Urinary bladder (tissue), 4 donors: ENCODE measurements at places on chromosomes 5 and 9. TPM values are rescaled to one million over a fixed set of nuclear protein-coding genes. Genes with fewer than 3 reads are reported as not detected.

ENDOG gene
- total RNA-seq: 6.4 TPM

DNA sequence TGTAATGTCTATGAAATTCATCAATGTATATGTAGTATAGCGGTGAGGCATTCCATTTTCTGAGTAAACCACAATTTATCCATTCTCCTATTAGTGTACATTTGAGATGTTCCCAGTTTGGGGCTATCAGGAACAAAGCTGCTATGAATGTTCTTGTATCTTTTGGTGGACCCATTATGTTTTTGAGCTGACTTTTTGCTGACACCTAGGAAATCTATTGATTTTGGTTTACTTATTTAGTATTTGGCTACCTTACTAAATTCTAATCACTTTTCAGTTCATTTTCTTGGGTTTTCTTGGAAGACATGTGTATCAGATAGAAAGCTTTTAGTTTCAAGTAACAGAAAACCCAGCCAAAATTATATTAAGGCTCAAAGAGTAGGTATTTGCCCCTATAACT lies 13.7 kb downstream of the NSG2 start:
- no peak for DNase-seq

DDX4 gene
- total RNA-seq: 0.42 TPM

GRCh38 chr5:122078116-122079110 lies at the start of gene LOX:
Gene LOX (minus strand): TSS chr5:122078259. CDS start chr5:122077985, 274 bp downstream.
- peak; percentile 88 for DNase-seq

- no peak for DNase-seq
These were observed 195.1 kb upstream of the CTNND2 start for GRCh38 chr5:12099296-12099695.

DNA sequence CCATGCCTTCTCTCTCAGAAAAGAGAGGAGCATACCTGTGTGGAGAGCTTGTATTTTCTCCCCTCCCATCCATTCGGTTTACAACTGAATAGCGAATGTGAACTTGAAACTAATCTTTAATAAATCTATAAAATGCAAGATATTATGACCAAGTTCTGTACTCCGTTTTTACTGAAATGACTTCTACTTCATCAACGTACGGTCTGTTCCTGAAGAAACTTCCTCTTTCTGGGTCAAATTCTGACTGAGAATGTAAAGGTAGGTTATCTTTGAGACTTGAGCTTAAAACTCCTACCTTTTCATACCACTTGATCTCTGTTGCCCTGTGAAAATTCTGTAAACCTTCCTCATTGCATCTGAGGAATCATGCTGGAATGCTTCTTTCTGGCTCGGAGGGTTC lies 4.2 kb upstream of the CTNNAL1 start:
- DNase-seq: no peak

DNA sequence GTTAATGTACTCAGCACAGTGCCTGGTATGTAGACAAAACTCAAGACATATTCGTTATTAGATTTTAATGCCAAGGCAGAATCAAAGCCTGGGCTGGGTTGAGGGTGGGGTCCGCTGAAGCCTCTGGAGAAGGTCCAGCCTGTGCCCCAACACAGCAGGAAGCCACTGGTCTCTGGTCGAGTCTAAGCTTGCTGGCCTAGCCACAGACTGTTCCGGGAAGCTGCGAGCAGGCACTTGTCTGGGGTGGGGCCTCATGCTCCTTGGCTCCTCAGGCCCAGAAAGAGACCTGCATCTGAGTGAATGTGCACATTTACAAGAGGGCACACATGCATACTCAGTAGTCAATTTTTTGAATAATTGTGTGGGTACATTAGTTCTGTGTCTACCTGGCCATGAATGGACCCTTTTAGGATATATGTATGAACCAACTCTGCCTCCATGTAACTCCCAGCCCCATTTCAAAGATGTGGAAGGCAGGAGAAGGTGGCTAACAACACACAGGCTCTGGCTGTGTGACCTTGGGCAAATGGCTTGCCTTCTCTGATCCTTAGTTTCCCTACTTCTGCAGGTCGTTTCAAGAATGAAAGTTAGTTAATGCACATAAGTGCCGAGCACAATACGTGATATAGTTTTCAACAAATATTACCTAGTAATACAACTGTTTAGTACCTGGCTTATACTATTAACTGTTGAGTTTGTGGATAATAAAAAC lies 18.3 kb downstream of the FAT2 start:
- no peak for DNase-seq
